ENCODE measurements at places on chromosomes 2 and 18.

GRCh38 chr18:31680831-31681568 is 3.4 kb downstream of the B4GALT6 start:
- no peak for DNase-seq

GRCh38 chr2:202299712-202300111 is 34.1 kb downstream of the NOP58 start:
- DNase-seq, result no peak

DNA sequence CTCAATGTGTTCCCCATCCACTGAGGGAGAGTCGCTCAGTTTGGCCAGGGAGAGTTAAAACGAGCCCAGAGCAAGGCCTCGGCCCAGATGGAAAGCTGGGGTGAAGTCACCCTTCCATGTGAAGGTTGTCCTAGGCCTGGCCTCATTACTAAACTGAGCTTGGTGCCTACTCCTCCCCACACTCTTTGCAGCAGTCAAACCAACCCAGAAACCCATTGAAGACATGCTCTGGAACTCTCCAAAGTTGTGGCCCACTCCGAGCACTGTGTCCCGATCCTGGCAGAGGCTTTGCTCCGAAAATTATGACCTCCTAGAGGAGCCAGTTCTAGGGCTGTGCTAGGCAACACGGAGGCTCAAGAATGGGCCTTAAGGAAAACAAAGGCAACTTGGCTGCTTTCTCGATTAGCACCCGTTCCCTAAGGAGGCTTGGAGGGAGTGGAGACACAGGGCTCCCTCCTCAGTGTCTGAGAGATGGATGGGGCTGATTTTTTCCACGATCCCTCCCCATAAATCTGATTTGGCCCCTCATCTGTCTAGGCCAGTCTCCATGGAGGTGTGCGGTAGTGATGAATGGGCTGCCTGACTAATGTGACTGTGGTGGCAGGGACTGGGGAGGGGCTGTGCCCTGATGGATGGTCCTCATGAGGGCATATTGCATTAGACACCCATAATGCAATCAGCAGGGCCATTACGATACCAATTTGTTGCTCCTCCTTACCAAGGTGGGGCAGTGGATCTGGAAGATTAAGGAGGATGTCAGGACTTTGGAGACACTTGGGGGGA is 11.7 kb upstream of the CYP26B1 start:
- DNase-seq, result no peak

- DNase-seq, result no peak
Observed at GRCh38 chr2:112811276-112811831, 25.2 kb downstream of the IL1B start.

DNA sequence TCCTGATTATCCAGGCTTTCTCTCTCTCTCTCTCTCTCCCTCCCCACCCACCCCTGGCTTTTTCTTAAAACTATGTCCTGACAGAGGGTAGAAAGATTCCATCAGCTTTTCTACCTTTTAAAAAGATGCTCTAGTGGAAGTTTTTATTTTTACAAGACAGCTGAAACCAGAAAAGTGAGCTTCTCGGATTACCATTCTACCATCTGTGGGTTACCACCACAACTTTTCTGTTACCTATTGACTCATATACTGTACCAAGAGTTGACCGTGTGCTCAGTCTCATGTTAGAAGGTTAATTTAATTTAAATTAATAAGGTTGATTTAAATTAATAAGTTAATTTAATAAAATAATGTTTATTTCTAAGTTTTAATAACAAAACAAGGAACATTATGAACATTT is 137.6 kb downstream of the UPP2 start:
- DNase-seq, result no peak

GRCh38 chr2:177332026-177332991 is 60.3 kb upstream of the AGPS start:
- DNase-seq, result no peak

DNA sequence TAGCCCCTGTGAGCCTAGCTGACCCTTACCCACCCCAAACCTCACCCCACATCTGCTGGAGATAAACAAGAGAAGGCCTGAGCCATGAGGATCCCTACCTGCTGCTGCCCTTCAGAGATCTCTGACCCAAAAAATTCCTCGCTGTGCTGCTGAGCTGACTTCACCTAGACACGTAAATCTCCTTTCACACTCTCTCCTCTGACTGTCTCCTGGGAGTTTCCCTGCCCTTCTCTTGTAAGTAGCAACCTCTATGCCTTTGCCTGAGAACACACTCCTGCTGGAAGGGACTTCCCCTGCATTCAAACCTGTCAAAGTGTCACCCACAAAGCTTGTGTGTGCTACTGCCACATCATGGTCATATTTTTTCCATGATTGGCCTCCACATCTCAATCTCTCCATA is 134.2 kb upstream of the NOL4 start:
- no peak for DNase-seq

DNA sequence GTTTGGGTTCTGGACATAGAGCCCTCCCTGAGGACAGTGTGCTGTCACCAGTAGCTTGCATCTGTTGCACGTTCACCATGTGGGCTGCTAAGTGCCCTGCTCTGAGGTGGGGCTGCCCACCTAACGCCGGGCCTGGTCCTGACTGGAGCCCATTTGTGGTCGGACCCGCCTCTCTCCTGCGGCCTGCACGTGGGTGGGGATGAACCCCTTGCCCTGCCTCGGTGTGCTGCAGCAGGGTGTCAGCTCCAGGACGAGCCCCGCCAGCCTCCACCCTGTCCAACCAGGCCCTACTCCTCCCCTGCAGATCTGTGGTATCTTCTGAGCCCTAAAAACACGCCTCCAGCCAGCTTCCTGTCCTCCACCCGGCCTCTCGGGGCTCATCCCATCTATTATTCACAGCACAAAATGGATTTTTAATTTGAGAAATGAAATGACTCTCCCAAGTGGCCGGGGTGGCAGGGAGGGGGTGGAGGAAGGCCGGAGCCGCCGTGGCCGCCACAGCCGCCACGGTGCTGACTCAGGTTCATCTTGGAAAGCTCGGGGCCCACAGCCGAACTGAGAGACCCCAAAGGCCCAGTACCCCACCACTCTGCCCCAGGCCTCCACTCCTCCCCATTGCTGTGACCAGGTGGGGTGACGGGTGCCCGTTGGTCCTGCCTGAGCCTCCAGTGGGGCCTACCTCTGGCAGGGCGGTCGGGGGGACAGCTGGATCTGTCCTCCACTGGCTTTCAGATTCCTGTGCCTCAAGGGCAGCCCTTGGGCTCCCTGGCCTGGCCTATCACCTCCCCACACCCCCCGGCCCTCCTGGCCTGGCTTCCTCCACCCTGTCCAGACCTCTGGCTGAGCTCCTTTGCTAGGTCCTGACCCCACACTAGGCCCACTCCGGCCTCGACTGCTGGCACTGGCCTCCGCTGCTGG is 2.8 kb upstream of the ECEL1 start:
- DNase-seq, result no peak

GRCh38 chr2:67616749-67617148 is 219.6 kb downstream of the ETAA1 start:
- no peak for DNase-seq

DNA sequence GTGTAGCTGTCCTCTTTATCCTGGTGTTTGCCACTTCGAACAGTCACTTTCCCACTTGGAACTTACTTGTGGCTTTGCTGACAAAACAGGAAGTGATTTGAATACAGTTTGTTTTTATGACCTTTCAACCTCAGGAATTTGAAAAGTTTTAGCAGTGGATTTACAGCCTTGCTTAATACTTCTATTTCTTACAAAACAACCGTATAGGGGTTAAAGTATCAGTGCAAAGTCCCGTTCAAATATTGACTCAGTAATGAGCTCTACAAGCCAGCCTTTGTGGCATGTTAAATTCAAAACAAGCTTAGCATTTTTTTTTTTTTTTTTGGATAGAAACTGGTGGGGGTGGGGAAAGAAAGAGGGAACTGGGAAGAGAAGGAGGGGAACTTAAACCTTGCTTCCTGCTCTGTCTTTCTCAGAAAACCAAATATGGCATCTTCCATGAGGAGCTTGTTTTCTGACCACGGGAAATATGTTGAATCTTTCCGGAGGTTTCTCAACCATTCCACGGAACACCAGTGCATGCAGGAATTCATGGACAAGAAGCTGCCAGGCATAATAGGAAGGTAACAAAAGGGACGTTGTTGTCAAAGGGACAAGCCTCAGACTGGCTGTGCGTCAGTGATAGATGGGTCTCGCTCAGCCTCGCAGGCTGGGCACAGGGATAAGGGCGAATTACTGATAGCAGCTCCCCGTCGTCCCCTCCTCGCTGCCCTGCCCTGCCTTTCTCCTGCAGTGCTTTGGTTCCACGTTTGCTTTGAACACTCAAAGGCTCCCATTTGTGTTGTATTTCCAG is at the start of gene HNMT:
HNMT (plus strand) TSS at position 408 of the 793 bp plus-strand sequence; CDS start at position 427, 19 bp downstream.
- no peak for DNase-seq

- DNase-seq, result no peak
Observed at GRCh38 chr2:238502088-238502810, 75.5 kb downstream of the ASB1 start.

DNA sequence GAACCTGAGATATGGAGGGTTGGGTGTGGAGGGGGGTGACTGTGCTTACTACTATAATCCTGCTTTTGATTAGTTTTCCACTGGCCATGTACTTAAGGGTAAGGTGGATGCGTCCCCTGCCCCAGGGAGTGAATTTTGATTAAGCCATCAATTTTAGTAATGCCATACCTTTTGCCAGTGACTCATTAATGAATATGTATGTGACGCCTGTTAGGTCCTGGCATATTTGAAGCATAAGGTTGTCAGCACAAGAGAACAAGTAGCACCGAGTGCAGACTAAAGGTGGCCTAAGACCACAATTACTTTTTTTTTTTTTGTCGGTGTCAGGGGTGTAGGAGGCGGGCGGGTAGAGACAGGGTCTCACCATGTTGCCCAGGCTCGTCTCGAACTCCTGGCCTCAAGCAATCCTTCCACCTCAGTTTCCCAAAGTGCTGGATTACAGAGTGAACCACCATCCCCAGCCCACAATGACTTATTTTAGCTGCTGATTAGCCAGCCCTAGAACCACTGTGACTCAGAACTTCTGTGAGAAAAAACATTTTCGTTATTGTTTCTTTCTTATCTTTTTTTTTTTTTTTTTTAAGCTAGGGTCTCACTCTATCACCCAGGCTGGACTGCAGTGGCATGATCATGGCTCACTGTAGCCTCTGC is 7.0 kb downstream of the TANC1 start:
- DNase-seq, result no peak

GRCh38 chr2:200065477-200065876 is 110.1 kb downstream of the MAIP1 start:
- no peak for DNase-seq

DNA sequence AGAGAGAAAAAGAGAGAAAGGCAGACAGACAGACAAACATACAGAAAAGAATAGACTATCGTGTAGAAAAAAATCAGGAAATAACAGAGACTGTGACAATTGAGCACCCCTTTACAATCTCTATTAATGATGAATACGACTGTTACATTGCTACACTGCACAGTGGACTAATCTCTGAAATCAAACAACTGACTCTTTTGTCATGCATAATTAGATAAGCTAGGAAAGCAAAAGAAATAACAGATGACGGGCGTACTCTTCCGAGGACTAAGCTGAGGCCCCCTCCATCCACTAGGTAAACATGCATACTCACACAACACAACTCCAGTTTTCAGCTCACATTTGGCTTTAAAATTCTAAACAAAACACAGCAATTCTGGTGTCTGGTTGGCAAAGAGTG is 267.0 kb downstream of the NOL4 start:
- no peak for DNase-seq

GRCh38 chr2:232299084-232299483 is 79.5 kb upstream of the ALPP start:
- no peak for DNase-seq

GRCh38 chr2:178947006-178947405 is 102.9 kb downstream of the CCDC141 start:
- no peak for DNase-seq

- no peak for DNase-seq
Observed at GRCh38 chr2:42495611-42496010, 1.8 kb upstream of the KCNG3 start.
